HFFc6 (cell line): ENCODE measurements at places on chromosomes 1 and 21. TPM values are rescaled to one million over a fixed set of nuclear protein-coding genes. Genes with fewer than 3 reads are reported as not detected.

- no peak for DNase-seq
Measured at GRCh38 chr1:112063781-112064728, 74.6 kb upstream of the KCND3 start.

DNA sequence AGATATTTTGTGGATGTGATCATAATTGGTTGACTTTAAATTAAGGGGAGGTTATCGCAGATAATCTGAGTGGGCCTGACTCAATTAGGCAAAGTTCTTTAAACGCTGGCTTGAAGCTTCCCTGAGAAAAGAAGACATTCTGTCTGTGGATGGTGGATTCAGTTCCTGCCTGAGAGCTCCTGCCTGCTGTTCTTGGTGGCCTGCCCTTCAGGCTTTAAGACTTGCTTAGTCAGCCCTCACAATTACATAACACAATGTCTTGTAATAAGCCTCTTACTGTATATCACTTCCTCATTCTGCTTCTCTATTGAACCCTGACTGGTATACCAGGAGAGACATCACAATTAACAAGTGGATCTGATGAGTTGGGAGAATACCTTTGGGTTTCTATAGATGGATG is 50.2 kb downstream of the KCNJ6 start:
- DNase-seq = no peak

DNA sequence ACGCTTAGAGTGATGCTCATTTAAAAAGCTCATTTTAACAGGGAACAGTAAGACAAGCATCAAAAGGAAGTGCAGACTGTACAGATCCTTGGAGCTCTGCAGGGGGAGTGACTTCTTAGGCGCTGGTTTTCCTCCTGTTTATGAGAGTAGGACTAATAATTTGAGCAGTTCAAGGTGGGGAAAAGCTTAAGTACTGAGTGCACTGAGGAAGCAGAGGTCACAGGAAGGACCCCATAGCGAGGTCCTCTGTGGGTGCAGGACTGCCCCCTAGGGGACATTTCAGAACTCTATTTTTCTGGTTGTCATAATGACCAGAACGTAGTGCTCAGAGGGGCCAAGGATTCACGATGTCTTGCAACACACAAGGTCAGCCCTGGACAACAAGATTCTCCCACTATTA is 112.1 kb downstream of the HLCS start:
- no peak for DNase-seq

DNA sequence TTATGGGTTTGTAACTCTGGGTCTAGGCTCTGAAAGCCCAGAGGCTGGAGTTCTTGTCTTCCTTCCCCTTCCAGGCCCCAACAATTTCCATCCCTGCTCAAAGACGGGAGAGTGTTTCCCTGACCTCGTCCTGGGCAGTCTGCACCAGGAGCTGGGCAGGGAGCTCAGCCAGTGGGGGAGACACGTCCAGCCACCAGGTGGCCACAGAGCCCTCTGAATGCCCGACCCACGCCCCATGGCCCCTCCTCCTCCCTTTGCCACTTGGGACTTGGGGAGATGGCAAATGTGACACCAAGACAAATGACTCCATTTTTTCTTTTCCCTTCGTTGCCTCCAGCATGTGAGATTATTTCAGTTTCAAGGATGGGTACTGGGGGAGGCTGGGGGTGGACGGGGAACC is 159.9 kb upstream of the AJAP1 start:
- no peak for DNase-seq

ODR4 gene
- total RNA-seq = 10.8 to 15.8 TPM (median 13.9 TPM) in 3 replicates
